ENCODE measurements at places on chromosomes 3 and 15.

DNA sequence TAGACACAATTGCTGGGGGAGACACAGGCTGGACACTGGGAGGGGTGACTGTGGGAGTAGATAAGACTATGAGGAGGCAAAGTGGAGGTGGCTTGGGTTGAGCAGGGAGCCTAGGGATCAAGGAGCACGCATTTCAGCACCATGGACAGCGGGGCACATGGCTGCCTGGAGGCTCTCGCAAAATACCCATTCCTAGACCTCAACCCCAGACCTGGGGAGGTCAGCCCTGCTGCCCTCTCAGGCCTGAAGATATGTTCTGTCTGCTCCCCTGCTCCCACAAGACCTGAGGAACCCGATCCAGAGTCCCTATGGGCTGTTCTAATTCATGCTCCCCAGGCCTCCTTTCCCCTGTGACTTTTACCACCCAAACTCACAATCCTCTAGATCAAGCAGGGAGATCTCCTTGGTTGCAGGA lies 16.0 kb upstream of the CPEB1 start:
- peak; percentile 73 for DNase-seq

DNA sequence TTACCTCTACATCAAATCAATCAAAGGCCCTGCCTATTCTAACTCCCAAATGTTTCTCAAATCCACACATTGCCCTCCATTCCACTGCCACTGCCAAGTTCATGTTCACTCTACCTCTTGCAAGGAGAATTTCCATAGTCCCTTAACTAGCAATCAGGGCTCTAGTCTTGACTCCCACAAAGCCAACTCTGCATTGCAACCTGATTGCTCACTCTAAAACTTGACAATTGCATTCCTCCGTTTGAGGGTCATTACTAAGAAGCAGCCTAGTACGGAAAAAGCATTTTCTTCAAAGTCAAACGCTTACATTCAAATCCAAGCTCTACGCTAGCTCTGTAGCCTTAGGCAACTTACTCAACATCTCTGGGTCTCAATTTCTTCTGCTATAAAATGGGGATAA lies 1.2 kb downstream of the CPA3 start:
- no peak for DNase-seq

DNA sequence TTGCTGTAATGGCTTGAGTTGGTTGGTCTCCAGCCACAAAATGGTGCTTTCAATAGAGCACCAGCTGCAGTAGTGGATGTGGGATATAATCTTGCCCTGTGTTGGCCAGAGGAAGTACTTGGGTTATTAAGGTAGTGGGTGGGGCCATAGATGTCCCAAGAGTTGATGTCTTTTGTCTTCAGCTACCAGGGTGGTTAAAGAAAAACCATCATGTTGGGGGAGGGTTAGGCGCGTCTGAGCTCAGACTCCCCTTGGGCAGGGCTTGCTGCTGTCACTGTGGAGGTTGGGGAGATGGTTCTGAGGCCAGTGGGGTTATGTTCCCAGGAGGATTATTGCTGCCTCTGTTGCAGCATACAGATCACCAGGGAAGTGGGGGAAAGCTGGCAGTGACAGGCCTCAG lies 46.9 kb upstream of the GADL1 start:
- no peak for DNase-seq

GRCh38 chr3:156615592-156616173 lies 58.7 kb upstream of the TIPARP start:
- no peak for DNase-seq

GRCh38 chr3:10344147-10344943 lies 23.4 kb upstream of the SEC13 start:
- DNase-seq: peak; percentile 57

DNA sequence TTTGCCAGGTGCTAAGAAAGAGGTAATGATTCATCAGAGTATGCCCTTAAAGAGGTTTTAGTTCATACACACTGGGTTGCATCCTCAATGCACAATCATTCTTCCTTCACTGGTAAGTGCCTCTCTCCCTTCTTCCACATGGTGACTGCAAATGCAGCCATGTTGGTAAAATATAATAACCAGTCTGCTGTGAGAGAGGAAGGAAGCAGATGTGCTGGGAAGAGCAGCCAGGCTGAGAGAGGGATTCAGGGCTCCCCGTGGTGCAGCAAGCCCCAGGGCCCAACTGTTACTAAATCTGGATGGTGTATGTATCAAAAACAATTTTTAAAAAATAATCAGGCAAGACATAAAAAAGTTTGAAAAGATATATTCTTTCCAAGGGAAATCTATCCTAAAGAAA lies 498.1 kb downstream of the MAGI1 start:
- no peak for DNase-seq

- no peak for DNase-seq
Observed at GRCh38 chr3:106826791-106827311, 550.4 kb upstream of the CCDC54 start.

- no peak for DNase-seq
Observed at GRCh38 chr3:48015431-48016180, 610 bp downstream of the MAP4 start.

GRCh38 chr3:120304616-120305015 lies 19.6 kb upstream of the GPR156 start:
- no peak for DNase-seq

- no peak for DNase-seq
Observed at GRCh38 chr15:25718597-25718996, 144.5 kb downstream of the ATP10A start.

DNA sequence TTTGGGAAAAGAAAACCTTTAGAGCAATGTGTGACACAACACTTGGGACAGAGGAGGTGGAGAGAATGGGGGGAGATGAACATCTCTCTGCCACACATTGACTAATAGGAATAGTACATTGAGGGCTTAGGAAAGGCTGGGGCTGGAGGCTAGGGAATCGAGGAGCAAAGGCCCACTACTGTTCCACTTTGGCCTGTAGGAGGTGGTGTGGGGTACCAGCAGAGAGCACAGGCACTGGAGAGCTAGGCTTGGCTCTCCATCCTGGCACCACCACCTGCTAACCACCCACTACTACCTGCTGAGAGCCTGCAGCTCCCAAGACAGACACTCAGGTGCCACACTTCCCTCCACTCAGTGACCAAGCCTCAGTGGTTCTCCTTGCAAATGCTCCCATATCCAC lies 19.4 kb downstream of the CCDC32 start:
- DNase-seq: no peak

DNA sequence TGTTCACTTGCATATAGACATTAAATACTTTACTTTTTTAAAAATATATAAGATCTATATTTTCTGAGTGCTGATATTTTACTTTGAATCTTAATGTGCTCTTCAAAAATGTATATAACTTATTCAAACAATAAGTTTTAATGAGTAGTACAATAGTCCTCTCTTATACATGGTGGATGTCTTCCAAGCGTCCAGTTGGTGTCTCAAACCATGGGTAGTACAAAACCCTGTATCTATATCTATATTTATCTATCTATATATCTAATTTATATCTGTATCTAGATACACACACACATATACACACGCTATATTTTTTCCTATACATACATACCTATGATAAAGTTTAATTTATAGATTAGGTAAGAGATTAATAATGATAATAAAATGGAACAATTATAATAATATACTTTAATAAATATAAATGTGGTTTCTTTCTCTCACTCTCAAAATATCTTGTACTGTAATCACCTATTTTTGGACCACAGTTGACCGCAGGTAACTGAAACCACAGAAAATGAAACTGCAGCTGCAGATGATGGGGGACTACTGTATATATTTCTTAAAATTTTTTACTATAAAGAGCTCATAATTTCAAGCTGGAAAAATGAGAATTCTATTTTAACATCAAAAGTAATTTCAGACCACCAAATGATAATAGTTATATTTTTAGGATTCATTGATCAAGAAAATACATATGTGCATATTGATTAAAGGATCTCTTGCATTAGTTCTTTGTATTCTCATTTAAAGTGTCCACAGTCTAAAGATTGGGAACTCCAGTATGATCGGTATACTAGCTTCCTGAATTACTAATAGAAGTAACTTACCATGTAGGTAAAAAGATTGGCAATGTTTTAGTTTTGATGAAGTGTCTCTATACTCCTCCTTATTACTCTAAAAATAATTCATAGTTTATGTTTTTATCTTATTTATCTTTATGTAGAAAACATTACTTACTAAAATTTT lies 215.1 kb upstream of the MLF1 start:
- no peak for DNase-seq

DNA sequence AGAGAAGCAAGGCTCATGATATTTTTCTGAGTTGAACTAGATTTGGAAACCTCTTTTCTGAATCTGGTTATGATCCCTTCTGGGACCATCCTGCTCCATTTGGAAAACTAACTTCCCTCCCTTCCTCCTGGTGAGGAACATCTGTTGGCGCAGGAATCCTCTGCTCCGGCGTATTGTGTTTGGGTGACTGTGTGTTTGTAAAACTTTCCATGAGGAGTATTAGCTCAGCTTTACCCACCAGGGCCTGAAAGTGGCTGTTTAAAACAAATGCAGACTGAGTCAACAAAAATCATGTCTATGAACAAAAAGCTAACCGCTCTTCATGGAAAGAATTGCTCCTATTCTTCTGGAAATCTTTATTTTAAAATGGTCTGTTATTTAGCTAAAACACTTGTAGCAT lies 17.7 kb downstream of the STARD9 start:
- DNase-seq: no peak

GRCh38 chr3:123423031-123423430 lies 25.9 kb downstream of the ADCY5 start:
- DNase-seq: no peak

DNA sequence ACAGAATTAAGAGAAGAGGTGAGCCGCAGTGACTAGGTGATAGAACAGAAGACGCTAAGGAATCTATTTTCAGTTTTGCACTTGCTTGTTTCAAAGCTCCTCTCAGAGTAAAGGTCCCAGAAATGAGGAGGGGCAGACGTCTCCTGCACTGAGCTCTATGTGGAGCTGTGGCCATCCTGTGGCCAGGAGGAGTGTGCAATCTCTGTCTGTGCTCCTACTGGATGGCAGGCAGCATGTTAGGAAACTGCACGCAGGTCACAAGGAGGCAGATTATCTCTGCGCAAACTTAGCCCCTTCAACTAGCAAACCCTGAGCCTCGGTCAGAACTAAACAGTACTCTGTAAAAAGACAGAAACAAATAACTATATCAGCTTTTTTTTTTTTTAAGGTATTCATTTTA lies 31.1 kb upstream of the PPIB start:
- DNase-seq: no peak

DNA sequence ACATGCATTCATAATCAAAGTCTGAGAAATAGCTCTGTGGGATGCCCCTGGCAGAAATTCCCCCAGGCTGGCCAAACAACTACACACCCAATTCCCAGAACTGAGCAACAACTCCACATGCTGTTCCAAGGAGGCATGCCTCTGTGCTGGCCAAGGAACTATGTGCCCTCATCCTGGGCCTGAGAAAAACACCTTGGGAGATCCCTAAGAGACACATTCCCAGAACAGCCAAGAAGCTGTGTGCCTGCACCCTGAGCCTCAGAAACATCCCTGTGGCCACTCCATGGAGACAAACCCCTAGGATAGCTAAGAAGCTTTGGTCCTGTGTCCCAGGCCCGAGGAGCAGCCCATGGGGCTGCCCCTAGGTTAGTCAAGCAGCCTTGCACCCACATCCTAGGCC lies 92.3 kb upstream of the MME start:
- DNase-seq: no peak

GRCh38 chr3:155846119-155846518 lies 8.1 kb downstream of the SLC33A1 start:
- DNase-seq: no peak

DNA sequence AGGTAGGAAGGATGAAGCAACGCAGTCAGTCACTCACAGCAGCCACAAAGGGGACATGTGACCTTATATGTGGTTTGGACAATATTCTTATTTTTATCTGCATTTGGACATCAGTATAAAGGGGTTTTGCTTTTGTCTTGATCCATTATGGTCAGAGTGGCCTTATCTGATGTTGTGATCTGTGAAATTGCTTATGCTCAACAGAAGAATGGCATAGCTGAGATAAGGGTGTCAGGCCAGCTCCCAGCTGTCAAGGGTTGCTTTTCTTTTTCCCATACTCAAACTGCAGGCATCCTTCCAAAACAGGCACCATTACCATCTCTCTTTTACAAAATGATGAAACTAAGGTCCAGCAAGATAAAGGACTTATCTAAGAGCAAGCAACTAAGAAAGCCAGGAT lies 28.1 kb downstream of the DCLK3 start:
- DNase-seq: no peak

- no peak for DNase-seq
Observed at GRCh38 chr15:77500989-77501388, 80.3 kb downstream of the HMG20A start.

GRCh38 chr3:107208100-107208499 lies 169.1 kb upstream of the CCDC54 start:
- no peak for DNase-seq

DNA sequence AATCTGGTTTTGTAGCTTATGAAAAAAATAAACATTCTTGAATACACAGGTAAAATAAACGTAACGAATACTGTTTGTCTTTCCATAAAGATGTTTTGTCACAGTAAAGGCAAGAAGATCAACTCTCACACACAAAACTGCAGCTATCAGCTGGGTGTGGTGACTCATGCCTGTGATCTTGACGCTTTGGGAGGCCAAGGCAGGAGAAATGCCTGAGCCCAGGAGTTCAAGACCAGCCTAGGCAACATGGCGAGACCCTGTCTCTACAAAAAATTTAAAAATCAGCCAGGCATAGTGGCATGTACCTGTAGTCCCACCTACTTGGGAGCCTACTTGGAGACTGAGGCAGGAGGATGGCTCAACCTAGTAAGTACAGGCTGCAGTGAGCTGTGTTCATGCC lies 39.6 kb downstream of the CBLB start:
- no peak for DNase-seq

DNA sequence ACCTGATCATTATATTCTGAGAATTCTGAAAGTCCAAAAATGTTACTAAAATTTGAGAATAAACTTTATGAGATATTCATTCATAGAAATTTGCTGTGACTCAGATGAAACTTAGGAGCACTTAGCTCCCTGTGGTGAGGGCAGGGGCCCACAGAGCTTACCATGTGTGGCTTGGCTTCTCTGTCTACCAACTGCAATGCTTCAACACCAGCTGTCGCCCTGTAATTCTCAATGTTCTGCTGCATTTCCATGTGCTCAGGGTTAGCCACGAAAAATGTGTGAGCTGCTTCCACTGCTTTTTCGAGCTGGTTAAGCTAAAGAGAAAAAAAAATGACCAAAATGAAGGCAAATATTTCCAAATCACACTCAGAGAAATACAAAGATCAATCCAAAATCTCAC lies 125.6 kb downstream of the P3H2 start:
- no peak for DNase-seq

DNA sequence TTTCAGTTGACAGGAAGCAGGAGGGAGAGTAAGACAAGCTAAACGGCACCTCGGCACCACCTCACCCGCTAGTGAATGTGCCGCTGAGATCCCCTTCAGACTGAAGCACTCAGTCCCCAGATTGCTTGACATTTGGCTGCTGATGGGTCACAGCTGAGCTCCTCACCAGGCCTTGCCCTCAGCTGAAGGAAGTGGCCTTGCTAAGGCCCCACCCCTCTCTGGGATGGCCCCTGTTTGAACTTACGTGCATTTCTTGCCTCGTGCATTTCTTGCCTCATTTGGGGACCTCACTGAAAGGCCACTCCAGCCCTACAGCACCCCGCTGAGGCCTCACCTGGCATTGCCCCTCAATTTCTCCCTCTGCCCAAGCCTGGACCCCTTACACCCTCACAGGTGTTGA lies 39.8 kb downstream of the EOGT start:
- DNase-seq: no peak

GRCh38 chr15:55407498-55408011 lies 604 bp downstream of the CCPG1 start:
- DNase-seq: no peak

GRCh38 chr3:58004973-58005372 lies 3.2 kb upstream of the FLNB start:
- no peak for DNase-seq

- DNase-seq: peak; percentile 19
Observed at GRCh38 chr3:176514297-176514696, 683.0 kb downstream of the TBL1XR1 start.

Data from activated CD4-positive, alpha-beta T cell treated with anti-CD3 and anti-CD28 coated beads, Interleukin-2, amount 10 ng/mL, durations not matched to agents 7 days and 5 days (primary cell).